B cell (primary cell): ENCODE measurements at places on chromosomes 1 and 21.
A peak's percentile ranks its signal among the peaks of the same experiment; 100 is the strongest.

GRCh38 chr21:39444421-39445180 is 977 bp downstream of the LCA5L start:
- H3K4me1 ChIP-seq: peaks cover 6% of the 10 kb centered on the region
- H3K27ac ChIP-seq: no peak overlapping the region
- H3K4me3 ChIP-seq: peak overlapping the region; percentile 75

DNA sequence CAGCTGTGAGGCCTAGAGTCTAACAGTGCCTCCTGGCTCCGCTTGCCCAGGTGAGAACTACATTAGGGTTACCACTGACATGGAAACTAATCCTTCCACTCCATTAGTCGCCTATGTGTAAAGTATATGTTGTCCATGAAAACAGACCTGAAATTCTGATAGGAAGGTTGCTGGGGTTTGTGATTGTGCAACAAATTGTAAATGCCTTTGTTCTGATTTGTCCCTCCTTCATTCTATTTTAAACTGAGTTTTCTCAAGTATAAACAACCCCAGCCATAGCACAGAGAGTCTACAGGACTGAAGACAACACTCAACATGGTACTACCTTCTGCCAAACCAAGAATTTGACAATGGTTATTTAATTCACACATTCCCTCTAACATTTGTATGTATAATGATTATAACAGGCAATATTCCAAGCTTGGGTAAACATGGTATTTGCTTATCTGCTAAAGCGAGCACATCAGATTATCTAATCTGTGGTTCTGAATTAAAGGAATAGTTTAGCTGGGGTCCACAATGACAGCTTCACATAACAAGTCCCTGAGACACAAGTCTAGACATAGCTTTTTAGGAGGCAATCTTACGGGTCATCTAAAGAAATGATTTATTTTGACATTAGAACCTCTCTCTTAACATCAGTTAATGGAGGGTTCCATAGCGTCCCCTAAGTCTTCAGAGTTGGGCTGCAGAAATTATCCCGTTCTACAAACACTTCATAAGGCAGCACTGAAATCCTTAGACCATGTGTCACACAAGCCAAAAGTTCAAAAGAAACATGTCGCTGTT is 633.0 kb downstream of the SMYD3 start:
- H3K36me3 ChIP-seq: no peaks in the 10 kb centered on the region
- no peak for DNase-seq
- no peak overlapping the region for H3K27ac ChIP-seq
- no peaks in the 10 kb centered on the region for H3K4me1 ChIP-seq
- H3K27me3 ChIP-seq: no peaks in the 10 kb centered on the region

DNA sequence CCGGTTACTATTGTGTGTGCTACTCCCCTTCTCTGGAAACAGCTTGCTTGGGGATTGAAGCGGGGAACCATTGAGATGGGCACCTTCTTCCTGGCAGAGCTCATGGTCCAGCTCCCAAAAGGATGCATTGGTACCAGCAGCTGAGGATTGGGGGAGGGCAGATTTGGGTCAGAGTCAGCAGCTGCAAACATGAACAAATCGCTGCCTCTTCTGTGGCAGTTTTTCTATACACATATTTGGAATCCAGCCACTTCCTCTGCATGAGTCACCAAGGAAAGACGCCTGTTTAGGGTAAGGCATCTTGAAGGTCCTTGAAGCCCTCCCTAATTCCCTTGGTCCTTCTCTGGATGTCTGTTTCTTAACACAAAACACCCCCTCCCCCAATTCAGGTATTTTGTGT is 104.7 kb downstream of the DAB1 start:
- H3K4me3 ChIP-seq: no peak overlapping the region
- H3K27me3 ChIP-seq: no peaks in the 10 kb centered on the region
- no peaks in the 10 kb centered on the region for H3K4me1 ChIP-seq
- no peaks in the 10 kb centered on the region for H3K36me3 ChIP-seq
- no peak for DNase-seq

GRCh38 chr1:58739856-58740466 is 40.1 kb upstream of the MYSM1 start:
- H3K4me1 ChIP-seq: no peaks in the 10 kb centered on the region
- no peak overlapping the region for H3K4me3 ChIP-seq
- H3K27me3 ChIP-seq: no peaks in the 10 kb centered on the region

DNA sequence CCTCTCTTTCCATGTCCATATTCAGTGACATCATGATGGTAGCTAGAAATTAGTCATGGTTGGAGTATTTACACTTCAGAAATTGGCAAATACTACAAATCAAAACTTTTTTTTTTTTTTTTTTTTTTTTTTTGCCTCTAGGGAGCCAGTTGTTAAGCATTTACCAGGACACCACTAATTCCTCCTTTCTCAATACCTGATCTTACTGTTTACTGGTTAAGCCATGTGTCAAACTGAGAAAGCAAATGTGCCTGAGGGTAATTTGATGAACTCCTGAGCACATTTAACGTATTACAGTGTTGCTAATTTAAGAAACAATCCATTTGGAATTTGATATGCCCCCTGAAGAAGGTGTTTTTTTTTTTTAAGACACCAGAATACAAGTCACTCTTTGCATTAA is 94.4 kb downstream of the DNM3 start:
- no peaks in the 10 kb centered on the region for H3K4me1 ChIP-seq
- no peak for DNase-seq
- no peaks in the 10 kb centered on the region for H3K36me3 ChIP-seq
- no peaks in the 10 kb centered on the region for H3K27me3 ChIP-seq
- H3K4me3 ChIP-seq: no peak overlapping the region

DNA sequence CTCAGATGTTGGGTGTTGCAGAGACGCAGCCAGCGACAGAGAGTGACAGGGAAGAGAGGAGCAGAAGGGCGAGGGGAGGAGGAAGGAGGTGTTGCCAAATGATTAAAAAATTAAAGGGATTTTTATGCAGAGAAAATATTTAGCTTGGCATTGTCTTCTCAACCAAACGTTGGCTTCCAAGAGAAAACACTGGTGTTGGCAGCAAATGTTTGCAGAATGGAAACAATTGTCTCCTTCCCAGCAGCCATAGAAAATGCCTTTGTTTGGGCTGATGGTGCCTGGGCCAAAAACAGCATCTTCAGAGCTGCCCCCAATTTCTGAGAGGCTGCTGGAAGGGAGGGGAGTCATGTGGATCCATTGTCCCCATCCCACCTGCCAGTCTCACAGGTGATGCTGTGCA is 29.7 kb upstream of the GRIK3 start:
- H3K27me3 ChIP-seq: peaks cover 4% of the 10 kb centered on the region
- H3K4me1 ChIP-seq: no peaks in the 10 kb centered on the region
- no peak for DNase-seq
- no peak overlapping the region for H3K27ac ChIP-seq
- H3K36me3 ChIP-seq: no peaks in the 10 kb centered on the region

- H3K27ac ChIP-seq: no peak overlapping the region
- no peak overlapping the region for H3K4me3 ChIP-seq
- peaks cover 21% of the 10 kb centered on the region for H3K4me1 ChIP-seq
- peak; percentile 60 for DNase-seq
Observed at GRCh38 chr21:42392731-42393442, 3.0 kb downstream of the TMPRSS3 start.

- no peak overlapping the region for H3K27ac ChIP-seq
- H3K4me3 ChIP-seq: no peak overlapping the region
- H3K4me1 ChIP-seq: no peaks in the 10 kb centered on the region
- no peak for DNase-seq
- no peaks in the 10 kb centered on the region for H3K27me3 ChIP-seq
Observed at GRCh38 chr21:39084979-39085729, 98.1 kb downstream of the PSMG1 start.

DNA sequence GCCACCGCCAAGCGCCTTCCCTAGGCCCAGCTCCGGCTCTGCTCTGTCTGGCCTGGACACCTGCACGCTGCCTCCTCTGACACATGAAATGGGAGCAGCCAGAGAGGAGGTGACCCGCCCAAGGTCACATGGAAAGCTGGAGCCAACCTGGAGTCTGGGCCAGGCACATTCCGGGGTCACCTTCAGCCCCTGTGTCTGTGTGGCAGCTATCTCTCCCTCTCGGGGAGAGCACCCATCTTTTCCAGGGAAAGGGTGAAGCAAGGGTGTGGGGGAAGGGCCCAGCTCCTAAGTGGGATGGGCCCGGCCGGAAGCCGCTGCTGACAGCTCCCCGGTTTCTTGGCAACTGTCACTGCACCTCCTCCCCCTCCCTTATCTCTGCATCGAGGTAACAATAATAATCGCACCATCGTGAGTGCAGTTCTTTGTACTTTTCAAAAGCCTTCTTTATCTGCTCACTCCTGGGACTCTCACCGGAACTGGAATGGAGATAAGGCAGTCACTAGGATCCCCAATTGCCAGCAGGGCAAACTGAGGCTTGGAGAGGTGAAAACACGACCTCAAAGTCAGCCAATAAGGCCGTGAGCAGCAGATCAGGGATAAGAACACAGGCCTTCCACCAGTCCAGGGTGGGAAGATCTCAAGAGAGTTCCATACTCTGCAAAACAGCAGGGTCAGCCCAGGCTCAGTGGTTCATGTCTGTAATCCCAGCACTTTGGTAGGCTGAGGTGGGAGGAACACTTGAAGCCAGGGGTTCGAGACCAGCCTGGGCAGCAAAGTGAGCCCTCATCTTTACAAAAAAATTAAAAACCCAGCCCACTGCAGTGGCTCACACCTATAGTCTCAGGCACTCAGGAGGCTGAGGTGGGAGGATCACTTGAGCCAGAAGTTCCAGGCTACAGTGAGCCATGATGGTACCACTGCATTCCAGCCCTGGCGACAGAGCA is 36.9 kb downstream of the RAP1GAP start:
- H3K36me3 ChIP-seq: no peaks in the 10 kb centered on the region
- H3K27ac ChIP-seq: no peak overlapping the region
- H3K4me1 ChIP-seq: no peaks in the 10 kb centered on the region
- no peaks in the 10 kb centered on the region for H3K27me3 ChIP-seq
- H3K4me3 ChIP-seq: no peak overlapping the region
- no peak for DNase-seq

GRCh38 chr21:45976701-45977311 is 4.8 kb upstream of the COL6A1 start:
- no peaks in the 10 kb centered on the region for H3K36me3 ChIP-seq
- H3K27me3 ChIP-seq: peaks cover 8% of the 10 kb centered on the region
- no peak overlapping the region for H3K27ac ChIP-seq
- DNase-seq: no peak
- no peak overlapping the region for H3K4me3 ChIP-seq

DNA sequence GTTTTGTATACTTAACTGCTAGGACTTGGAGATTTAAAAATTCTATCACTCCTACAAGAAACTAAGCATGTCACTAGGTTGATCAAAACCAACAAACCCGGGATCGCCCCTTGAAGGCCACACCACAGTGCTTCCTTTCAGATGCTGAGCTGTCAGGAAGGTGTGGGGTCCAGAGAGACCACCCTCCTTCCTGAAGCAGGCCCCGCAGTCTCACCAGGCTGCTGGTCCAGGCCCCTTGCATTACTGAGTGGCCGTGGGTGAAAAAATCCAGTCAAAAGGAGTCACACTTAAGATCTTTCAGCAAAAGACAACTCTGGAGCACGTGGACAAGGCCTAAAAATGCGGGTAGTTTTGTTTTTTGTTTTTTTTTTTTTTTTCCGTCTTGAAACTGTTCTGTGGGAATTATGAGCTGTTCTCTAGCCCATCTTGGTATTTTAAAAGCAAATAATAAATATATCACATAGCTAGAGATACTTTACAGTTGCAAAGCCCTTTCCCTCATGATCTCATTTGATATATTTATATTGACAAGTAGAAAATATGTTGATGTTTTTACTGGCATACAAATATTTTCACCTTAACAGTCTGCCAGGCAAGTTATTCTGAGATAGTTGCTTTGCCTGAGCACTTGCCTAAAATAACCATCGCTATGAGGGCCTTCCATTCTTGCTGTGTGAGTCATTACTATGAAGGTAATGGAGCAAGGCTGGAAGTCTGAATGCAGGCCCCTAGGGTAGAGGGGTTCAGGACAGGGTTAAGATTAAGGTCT is 73.1 kb upstream of the EDEM3 start:
- H3K4me1 ChIP-seq: peaks cover 5% of the 10 kb centered on the region
- H3K27me3 ChIP-seq: no peaks in the 10 kb centered on the region
- no peak for DNase-seq
- H3K36me3 ChIP-seq: no peaks in the 10 kb centered on the region

- no peaks in the 10 kb centered on the region for H3K27me3 ChIP-seq
- no peak overlapping the region for H3K4me3 ChIP-seq
- no peaks in the 10 kb centered on the region for H3K36me3 ChIP-seq
Observed at GRCh38 chr1:53293123-53293522, 34.7 kb downstream of the LRP8 start.

- no peak overlapping the region for H3K27ac ChIP-seq
- no peaks in the 10 kb centered on the region for H3K36me3 ChIP-seq
- DNase-seq: no peak
- no peaks in the 10 kb centered on the region for H3K27me3 ChIP-seq
Observed at GRCh38 chr1:2483970-2484369, 7.9 kb downstream of the PLCH2 start.

DNA sequence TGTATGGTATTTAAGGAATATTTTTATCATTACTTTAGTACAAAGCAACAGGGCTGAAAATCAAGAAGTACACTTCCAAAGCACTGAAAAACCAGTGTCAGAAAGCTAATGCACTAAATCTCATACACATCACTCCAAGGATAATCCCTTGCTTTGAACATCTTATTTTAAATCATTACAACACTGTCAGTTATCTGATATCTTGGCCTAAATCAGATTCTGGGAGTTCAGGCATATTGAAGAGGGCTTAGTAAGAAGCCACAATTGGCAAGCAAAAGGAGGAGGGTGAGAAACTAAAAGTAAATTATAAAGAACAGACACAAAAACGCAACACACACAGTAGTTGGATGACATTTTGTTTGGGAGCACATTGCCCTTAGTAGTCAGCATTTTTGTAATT is 448.4 kb downstream of the PCP4 start:
- H3K4me1 ChIP-seq: no peaks in the 10 kb centered on the region
- no peak overlapping the region for H3K4me3 ChIP-seq
- H3K36me3 ChIP-seq: no peaks in the 10 kb centered on the region
- H3K27ac ChIP-seq: no peak overlapping the region

- no peaks in the 10 kb centered on the region for H3K27me3 ChIP-seq
- H3K4me1 ChIP-seq: no peaks in the 10 kb centered on the region
- H3K36me3 ChIP-seq: peaks cover 74% of the 10 kb centered on the region
- H3K4me3 ChIP-seq: no peak overlapping the region
- no peak for DNase-seq
- no peak overlapping the region for H3K27ac ChIP-seq
Observed at GRCh38 chr21:32334980-32335531, 36.4 kb downstream of the MRAP start.
